Left ventricle myocardium inferior (tissue), 1 donor: ENCODE measurements at places on chromosomes 1 and 21. TPM values are rescaled to one million over a fixed set of nuclear protein-coding genes. Genes with fewer than 3 reads are reported as not detected.
A peak's percentile ranks its signal among the peaks of the same experiment; 100 is the strongest.

Gene IL10RB
- 6.8 TPM for total RNA-seq

DNA sequence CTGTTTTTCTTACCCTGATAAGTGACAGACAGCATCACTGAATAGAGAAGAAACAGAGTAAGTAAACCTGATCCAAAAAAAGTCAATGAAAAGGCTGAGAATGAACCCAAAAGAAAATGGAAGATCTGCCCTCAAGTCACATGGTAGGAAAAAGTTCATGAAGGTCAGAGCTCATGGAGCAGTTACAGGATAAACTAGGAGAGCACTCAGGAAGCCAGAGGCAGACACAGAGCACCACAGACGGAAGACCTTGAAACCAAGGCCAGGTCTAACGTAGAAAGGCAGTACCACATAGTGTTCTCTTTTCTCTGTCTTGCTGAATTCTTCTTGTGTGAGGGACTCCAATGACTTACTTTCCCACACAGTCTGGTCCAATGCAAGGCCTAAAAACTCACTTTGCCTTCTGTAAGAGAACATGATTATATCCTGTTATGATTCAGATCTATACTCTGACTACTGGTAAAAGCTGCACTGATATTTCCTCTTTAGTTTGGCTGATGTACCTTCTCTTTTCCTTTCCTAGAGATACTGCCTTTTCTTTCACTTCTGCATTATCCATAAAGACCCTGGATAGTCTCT is 40.8 kb downstream of the RTCA start:
- H3K4me1 ChIP-seq = no peaks in the 10 kb centered on the region
- no peak overlapping the region for H3K4me3 ChIP-seq
- H3K36me3 ChIP-seq = no peaks in the 10 kb centered on the region
- DNase-seq = no peak
- H3K27ac ChIP-seq = no peak overlapping the region

GRCh38 chr1:67169496-67169895 is 3.2 kb downstream of the IL23R start:
- H3K27me3 ChIP-seq = no peaks in the 10 kb centered on the region
- no peak overlapping the region for H3K4me3 ChIP-seq
- no peak overlapping the region for H3K27ac ChIP-seq
- DNase-seq = no peak
- peaks cover 8% of the 10 kb centered on the region for H3K4me1 ChIP-seq
- no peaks in the 10 kb centered on the region for H3K36me3 ChIP-seq

- peak overlapping the region; percentile 27 for H3K27ac ChIP-seq
- no peaks in the 10 kb centered on the region for H3K27me3 ChIP-seq
- H3K4me1 ChIP-seq = peaks cover 64% of the 10 kb centered on the region
- H3K36me3 ChIP-seq = no peaks in the 10 kb centered on the region
These were observed 33.5 kb downstream of the ADGRL2 start for GRCh38 chr1:81834268-81834667.

- no peaks in the 10 kb centered on the region for H3K36me3 ChIP-seq
- no peaks in the 10 kb centered on the region for H3K4me1 ChIP-seq
- H3K27me3 ChIP-seq = no peaks in the 10 kb centered on the region
- DNase-seq = no peak
- H3K4me3 ChIP-seq = no peak overlapping the region
These were observed 289.8 kb downstream of the NTNG1 start for GRCh38 chr1:107430540-107431228.
